Activated naive CD4-positive, alpha-beta T cell treated with Interleukin-2 at 50 U/mL for 16 hours (primary cell): ENCODE measurements at places on chromosomes 2 and 18.

DNA sequence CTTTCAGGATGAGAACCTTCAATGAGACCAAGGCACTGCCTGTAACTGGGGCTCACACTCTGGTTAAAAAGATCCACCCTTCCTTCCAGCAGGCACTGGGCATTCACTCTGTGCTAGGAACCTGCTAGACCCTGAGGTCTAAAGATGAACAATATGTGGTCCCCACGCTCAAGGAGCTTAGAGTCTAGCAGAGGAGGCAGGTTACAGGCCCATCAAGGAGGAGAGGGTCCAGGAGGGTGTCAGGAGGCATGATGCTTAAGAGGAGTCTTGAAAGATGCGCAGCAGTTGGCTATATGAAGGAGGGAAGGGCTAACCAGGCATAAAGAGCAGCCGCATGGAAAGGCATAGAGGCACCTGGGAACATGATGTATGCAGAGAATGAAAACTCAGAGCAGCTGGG is 4.5 kb downstream of the ANKRD53 start:
- DNase-seq, result no peak

DNA sequence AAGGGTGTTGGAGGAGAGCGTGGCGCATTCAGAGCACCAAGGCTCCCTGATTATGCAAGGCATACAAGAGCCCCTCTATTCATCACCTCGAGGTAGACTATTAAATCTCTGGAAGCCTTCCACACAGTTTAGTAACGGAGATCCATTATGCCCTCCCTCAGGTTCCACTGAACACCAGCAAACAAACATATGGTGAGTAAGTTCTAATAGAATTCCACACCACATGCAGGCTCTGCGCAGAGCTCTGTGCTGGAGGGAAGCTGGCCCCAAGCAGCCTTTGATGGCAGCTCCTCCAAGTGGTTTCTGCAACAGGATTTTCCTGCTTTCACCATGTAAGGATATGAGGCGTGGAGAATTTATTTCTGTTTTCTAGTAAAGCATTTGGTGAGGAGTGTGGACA is 238.6 kb downstream of the C1D start:
- DNase-seq, result no peak

DNA sequence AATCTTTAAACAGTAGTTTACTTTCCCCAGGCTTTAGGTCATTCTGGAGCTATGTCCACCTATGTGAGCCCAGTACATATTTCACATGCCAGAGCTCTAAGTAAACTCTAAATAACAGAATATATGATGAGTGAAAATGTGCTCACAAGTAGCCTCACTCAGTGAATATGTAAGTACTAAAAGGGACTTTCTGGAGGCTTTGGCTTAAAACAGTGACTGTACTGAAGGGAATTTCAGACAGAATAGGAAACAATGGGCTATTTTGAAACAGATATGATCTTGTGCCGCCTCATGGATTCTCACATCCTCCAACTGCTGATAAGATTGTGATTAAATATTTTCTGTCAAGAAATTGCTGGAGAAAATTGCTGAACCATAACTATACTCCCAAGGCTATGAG is 747.9 kb downstream of the SOCS6 start:
- DNase-seq, result no peak

DNA sequence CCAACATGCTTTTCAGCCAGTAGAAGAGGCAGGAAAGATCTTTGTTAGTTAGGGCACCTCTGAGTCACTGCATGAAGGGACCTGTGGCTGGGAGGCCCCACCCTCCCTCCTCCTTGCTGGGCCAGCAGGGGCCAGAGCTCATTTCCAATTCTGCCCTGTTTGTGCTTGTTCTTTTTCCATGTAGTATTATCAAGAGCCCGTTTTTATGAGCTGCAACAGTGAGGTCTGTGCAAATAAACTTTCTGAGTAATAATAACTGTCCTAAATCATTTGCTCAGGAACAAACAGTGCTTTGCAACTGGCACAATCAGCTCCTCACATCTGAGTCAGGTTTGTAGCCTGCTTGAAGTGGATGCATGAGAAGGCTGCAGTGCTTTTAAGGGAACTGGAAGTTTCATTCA is 128.0 kb downstream of the ARL4C start:
- peak; percentile 44 for DNase-seq

GRCh38 chr18:66760559-66760958 is 156.7 kb upstream of the CDH19 start:
- DNase-seq, result no peak

GRCh38 chr2:38284971-38285370 is 92.1 kb downstream of the ATL2 start:
- DNase-seq, result no peak

DNA sequence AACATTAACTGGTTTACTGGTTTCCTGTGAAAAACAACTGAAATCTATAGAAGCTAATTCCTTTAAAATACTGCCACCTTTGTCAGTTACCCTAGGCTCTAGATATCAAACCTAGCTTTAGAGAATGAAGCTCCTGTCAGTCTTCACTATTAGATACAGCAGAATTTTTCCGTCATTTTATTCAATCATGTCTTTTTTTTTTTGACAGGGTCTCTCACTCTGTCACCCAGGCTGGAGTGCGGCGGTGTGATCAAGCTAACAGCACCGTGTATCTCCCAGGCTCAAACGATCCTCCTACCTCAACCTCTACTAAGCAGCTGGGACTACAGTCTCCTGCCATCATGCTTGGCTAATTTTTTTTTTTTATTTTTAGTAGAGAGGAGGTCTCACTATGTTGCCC is 415.2 kb upstream of the LRRTM4 start:
- DNase-seq, result no peak

- DNase-seq, result no peak
Observed at GRCh38 chr2:12064153-12064552, 317.7 kb downstream of the LPIN1 start.

DNA sequence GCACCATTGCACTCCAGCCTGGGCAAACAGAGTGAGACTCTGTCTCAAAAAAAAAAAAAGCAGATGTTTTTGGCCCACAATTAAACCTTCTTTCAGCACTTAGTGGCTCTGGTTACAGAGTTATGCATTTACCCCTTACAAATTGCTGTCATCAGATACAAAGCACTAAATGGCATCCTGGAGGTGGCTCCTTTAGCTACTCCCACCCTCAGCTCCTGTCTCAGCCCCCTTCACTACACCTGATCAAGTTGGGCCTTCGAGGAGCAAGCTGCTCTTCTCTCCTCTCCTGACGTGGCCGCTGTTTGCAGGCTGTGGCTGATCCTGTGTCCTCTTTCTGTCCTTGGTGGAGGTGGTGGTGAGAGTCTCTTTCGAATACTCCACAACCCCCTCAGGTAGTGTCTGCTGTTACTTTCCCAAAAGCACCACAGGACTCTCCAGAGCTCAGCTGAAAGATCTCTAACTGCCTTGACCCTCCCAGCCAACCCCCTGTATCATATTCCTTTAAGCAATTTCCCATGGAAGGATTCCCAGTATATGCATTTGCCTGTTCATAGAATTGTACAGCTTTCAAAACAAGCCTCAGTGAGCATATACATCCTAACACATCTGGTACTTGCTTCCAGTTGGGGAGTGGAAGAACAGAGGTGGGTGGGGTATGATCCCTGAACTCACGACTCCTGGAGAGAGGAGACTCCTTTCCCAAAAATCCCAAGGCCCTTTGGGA is 285.9 kb downstream of the CLIP4 start:
- DNase-seq, result no peak

- DNase-seq, result no peak
Observed at GRCh38 chr18:5571666-5572065, 27.9 kb upstream of the EPB41L3 start.

- DNase-seq, result peak; percentile 17
Observed at GRCh38 chr2:119126650-119127049, 31.9 kb downstream of the C1QL2 start.

GRCh38 chr18:24272229-24272525 is 125.4 kb downstream of the OSBPL1A start:
- DNase-seq, result no peak

DNA sequence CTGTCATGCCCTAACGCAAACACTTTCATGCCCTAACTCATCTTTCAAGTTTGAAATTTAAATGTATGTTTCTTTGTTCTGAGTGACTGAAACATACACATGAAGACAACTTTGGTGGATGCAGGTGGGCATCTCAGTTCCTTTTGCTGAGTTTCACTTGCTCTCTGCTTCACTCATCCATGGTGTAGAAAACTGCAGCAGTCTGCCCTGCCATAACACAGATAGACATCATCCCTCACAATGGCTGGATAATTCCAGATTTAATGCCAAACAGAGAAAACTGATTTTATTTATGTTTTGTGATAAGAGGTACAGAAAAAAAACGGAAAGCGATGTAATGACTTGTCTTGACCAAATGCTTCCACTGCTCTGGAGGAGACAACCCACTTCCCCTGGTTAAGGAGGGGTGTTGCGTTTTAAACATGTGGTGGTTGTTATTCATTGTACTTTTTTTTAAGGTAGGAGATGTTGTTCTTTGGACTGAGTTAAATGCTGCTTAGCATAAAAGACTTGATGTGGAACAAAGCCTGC is 70.4 kb downstream of the RHBDD1 start:
- DNase-seq, result no peak

- no peak for DNase-seq
Observed at GRCh38 chr2:218471982-218472381, 53.1 kb downstream of the VIL1 start.

- no peak for DNase-seq
Observed at GRCh38 chr2:54187331-54187730, 68.7 kb downstream of the TSPYL6 start.

DNA sequence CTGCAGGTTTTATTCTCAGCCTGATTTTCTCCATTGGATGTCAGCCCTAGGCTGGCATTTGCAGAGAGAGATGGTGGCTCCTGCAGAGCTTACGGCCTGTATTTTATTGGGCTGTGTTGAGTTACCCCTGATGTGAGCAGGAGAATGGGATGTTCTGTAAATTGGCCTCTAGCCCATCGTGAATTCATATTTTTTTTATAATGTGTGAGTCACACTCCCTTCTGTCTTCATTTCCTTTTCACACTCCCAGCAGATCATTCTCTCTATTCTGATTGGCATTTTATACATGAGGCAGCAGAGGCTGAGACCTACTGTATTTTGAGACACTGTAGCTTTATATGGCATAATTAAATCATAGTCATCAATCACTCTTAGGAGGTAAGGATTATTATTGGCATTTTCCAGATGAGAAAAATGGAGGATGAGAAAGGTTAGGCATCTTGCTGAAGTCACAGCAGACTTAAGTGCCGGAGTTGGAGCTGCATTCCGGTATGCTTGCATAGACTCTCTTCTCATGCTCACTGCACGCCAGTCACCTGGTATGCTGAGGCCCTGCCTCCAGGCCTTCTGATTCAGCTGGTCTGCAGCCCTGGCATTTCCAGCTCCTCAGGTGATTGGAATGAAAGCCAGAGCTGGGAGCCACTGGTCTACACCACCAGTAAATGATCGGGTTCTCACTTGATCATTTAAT is 142.4 kb downstream of the NEDD4L start:
- no peak for DNase-seq

DNA sequence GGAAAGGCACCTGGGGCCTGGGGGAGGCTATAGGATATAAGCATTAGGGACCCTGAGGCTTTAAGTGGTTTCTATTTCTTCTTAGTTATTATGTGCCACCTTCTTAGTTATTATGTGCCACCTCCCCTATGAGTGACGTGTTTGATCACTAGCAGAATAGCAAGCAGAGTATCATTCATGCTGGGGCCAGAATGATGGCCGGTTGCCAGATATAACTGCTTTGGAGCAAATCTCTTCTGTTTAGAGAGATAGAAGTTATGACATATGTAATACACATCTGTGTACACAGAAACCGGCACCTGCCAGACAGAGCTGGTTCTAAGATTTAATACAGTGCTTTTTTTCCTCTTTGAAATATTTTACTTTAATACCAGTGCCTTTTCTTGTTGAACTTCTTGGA is 29.4 kb downstream of the LIPG start:
- no peak for DNase-seq

GRCh38 chr18:11591957-11592356 is 17.4 kb upstream of the SLC35G4 start:
- DNase-seq, result no peak

DNA sequence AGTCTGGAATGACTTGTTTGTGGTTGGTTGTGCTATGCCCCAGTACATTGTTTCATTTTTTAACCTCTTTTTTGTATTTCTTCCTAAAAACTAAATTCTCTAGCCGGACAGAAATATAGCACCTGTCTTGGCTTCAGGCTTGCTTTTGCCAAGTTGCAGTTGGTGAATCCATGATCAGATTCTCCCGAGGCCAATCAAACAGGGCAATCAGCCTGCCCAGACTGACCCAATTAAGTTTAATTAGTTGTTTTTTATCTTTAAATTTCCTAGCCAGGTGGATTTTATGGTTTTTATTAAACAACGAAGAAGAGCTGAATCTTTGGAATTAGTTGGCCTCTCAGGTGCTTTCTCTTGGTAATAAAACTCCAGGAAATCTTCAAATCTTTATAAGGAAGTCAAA is 162.1 kb downstream of the CPS1 start:
- DNase-seq, result no peak

DNA sequence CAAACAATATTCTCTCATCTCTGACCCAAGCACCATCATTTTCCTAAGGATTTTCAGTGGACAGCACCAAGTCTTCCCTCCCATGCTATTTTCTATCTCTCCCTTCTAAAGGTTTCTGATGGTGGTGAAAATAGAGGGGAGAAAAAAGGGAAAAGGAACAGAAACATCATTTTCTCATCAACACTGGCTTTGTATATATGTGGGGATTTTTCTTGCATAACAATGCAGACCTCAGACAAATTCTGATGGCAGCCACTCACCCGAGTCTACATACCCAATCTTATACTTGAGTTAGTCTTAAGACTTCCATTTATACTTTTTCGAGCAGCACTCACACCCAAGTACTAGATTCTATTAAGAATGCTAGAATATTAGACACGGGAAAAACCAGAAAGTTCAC is 95.8 kb downstream of the TMEM163 start:
- DNase-seq, result no peak

GRCh38 chr2:176613323-176613987 is 344.2 kb downstream of the MTX2 start:
- DNase-seq, result no peak

DNA sequence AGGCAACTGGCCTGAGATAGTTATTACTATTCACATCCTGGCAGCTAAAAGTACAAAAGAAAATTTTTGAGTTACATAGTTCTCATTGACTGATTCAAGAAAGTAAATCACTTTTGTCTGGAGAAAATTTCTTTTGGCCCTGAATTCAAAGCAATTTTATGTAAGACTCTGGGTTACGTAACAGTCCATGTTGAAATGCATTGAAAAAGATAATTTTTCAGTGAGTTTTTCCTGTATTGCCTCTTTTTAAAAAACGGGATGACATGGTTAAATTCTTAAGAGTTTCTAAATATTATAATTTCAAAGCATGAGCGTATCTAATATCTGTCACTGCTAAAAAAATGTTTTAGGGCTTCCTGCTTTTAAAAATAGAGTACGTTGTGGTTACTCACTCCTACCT is 72.7 kb downstream of the ANKRD12 start:
- DNase-seq, result no peak

- no peak for DNase-seq
Observed at GRCh38 chr2:238127165-238128060, 11.1 kb upstream of the KLHL30 start.

DNA sequence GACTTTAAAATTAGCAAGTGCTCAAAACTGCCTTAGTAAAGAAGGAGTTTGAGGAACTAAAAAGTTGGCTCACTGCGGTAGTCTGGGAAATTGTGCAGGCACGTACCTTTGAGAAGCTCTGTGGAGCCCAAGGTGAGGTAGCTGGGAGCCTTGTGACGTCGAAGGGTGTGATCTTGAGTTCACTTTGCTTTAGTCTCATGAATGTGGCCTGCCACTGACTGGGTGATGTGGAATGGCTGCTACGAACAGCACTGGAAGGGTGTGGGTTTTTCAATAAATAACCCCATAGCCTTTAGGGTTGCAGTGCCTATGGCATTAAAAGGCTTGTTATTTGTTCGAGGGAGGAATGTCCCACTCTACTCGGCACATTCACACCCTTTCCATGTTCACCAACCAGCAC is 312.3 kb downstream of the PRKCE start:
- DNase-seq, result no peak
